ENCODE measurements at places on chromosomes 7 and 10.

DNA sequence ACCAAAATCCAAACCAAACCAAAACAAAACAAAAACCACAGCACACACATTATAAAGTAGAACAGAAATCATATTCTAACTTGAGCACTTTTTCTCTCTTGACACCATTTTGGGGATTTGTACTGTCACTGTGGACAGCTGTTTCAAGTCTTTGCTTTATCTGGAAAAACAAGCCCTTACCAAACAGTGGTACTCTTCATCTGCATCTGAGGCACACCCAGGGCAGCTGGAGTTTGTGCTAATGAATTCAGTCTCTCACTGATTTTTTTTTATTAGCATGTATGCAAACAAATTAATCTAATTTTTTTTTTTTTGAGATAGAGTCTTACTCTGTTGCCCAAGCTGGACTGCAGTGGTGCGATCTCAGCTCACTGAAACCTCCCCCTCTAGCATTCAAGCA lies 171.4 kb downstream of the RAPGEF5 start:
- no peak for DNase-seq

DNA sequence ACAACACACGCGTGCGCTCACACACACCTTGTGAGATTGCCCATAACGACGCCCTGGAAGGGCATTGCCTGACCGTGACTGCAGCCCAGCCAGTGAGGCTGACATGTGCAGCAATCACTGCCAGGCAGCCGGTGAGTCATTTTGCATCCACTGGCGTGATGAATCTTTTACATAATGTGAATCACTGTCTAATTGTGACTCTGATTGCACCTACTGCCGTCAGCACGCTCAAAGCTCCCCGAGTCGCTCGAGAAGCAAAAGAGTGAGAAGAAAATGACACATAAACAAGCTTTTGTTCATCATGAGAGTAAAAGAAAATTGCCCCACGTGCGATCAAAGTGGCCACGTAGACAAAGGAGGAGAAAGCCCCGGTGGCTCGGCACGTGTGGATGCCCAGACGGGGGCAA lies 117.4 kb upstream of the PFKP start:
- DNase-seq = no peak

GRCh38 chr10:97517778-97518300 lies 19.1 kb downstream of the UBTD1 start:
- no peak for DNase-seq

GRCh38 chr7:30434140-30434799 lies 44.3 kb downstream of the NOD1 start:
- no peak for DNase-seq

DNA sequence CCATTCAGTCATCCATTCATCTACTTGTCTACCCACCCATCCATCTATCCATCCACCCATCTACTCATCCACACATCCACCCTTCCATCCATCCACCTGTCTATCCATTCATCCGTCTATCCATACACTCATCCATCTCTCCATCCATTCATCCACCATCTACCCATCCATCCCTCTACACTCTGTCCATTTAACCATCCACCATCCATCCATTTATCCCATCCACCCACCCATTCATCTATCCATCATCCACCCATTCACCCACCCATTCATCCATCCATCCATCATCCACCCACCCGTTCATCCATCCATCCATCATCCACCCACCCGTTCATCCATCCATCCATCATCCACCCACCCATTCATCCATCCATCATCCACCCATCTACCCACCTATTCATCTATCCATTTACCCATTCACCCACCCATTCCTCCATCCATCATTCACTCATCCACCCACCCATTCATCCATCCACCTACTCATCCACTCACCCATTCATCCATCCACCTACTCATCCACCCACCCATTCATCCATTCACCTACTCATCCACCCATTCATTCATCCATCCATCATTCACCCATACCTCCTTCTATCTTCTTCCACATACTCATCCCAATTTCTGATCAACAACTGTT lies 39.3 kb upstream of the ELFN1 start:
- DNase-seq = no peak

DNA sequence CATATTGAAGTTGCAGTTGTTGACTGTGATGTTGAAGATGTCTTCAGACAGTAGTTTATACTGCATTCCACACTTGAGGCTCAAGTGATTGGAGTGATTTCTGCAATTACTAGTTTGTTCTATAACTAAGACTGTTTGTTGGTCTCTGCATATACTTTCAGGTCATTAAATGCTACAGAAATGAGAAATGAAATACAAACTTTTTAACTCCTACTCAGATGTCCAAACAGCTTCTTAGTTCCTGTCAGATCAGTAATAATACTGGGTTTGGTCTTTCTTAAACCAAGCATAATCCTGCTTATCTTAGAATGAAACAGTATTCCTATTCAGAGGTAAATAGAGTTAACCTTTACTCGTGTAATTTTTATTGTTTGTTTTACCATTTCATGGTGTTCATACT lies 115.9 kb downstream of the CCNY start:
- DNase-seq = no peak

DNA sequence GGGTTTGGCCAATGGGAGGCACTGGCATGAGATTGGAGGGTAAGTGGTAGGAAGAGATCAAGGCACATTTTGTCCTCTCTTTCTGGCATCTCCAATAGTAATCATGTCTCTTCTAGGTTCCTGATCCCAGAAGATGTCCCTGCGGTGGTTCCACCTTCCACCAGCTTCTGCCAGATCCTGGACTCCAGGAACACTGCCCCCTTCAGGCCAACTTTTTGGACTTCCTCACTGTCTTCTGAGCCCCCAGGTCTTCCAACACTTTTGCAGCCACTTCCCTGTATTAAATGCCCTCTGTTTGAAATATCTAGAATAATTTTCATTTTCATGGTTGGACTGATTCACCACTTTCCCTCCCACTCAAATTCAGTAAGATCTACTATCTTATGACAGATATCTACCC lies 60.9 kb downstream of the BAMBI start:
- no peak for DNase-seq

- no peak for DNase-seq
These were observed 83.4 kb upstream of the ODAD2 start for GRCh38 chr10:28082316-28082715.

- DNase-seq = no peak
These were observed 350.4 kb downstream of the DNAJB6 start for GRCh38 chr7:157687158-157687557.

- no peak for DNase-seq
These were observed 18.8 kb upstream of the MINDY3 start for GRCh38 chr10:15879058-15879457.

DNA sequence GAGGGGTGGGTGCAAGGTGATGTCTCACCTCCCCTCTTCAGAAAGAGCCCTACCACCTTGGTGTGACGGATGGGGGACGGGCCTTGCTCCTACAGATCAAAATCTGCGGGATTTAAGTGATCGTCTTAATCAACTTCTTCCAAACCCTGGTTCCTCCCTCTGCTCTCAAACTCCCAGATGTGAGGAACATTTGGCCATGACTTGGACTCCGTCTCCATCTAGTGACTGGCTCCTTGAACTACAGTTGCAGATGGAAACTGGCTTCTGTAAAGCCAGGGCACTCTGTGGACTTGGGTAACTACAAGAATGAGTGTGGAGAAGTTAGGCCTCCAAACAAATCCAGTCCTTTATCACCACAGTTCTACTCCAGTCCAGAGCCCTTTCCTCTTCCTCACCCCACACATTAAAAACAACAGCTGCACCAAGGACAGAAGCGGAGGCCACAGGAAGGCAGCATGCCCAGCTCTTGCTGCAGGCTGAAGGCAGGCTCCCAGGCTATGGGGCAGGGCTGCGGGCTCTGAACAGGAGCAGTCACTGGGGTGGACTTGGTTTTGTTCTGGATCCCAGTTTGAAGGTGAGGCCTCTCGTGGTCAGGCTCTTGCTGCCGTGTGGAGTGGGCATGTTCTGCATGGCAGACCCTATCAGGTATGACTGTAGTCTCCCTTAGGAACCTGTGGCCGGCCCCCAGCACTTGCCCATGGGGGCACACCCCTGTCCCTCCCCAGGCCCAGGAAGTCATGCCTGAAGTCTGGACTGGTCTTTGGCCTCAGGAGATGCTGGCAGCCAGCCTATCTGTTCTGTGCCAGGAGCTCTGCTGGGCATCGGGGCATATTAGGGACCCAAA lies 79.4 kb downstream of the VWC2 start:
- DNase-seq = no peak

GRCh38 chr10:15158972-15159371 lies 9.5 kb downstream of the NMT2 start:
- no peak for DNase-seq

DNA sequence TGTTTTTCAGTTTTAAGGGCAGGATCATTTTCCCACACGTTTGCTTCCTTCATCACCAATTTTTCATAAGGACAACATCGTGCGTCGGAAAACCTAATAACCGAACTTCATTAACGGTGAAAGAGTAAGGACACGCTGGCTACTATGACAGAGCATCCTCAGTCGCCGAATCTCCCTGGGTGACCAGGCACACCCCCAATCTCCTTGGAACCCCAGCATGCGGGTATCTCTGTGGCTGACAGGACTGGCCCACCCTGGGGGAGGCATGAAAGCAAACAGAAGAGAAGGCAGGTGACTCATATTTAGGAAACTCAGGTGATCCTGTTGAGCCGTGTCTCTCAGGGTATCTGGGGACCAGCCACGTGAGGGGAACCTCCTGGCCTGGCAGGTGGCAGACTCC lies 134.2 kb downstream of the DIP2C start:
- no peak for DNase-seq

GRCh38 chr7:103752995-103753394 lies 236.5 kb downstream of the RELN start:
- no peak for DNase-seq

- no peak for DNase-seq
These were observed 260.9 kb upstream of the BMPER start for GRCh38 chr7:33644489-33644888.

DNA sequence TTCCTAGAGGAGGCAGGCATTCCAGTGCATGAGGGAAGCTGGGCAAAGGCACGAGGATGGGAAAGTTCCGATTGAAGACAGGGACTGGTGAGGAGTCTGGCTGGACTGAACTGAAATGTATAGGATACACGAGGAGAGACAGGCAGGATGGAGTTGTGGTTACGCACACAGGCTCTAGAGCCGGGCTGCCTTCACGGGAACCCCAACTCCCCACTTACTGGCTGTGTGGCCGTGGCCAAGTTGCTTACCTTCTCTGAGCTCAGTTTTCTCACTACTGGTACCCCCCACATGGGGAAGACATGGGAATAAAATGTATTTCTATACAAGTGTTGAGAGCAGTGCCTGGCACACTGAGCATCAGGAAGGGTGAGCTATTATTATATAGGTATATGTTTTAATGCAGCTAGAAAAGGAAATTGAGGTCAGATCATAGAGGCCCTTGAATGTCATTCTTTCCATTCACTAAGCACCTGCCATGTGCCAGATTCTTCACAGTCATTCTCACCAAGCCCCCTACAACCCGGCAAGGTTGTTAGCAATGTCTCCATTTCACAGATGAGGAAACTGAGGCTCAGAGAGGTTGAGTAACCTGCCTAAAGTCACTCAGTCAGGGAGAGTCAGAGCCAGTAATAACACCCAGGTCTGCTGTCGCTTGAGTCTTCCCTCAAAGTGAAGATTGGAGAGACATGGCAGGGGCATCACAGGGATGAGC lies 9.7 kb downstream of the CHST3 start:
- DNase-seq = no peak

- no peak for DNase-seq
These were observed 17.0 kb upstream of the TBL2 start for GRCh38 chr7:73595358-73595757.

DNA sequence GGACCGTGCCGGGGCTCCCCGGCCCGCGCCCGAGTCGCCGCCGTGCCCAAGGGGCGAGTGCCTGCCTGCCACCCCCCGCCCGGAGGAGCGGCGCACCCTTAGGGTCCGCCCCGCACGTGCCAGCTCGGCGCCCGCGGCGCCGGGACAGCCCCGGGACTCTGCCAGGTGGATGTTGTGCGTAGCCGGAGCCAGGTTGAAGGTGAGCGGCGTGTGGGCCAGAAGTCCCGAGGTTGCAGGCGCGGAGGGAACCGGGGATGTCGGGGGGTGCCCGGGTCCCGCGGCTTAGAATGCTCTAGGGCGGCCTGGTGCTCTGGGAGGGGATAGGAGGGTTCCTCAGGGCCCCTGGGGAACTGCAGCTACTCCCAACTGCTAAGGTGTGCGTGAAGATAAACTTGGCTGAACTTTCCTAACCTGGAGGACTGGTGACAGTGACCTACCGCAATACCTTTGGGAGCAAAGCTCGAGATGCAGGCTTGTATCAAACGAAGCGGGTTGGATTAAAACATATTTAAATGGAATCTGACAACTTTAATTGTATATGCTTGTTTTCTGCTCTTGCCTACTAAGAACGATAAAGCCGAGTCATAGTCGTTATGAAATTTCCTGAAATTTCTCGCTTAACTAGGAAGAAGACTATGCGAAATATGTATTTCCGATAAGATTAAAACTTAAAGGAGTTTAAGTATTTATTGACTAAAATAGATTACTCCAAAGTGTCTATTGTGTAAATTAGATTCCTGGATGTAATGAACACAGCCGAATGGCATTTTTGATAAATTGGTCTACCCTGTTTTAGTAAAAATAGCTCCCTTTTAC lies at the start of gene CUX1:
Gene CUX1, plus strand, starts transcription at position 156 of the 816 bp plus-strand sequence. Its CDS starts 14 bp downstream, at position 170.
- DNase-seq = peak; percentile 12

DNA sequence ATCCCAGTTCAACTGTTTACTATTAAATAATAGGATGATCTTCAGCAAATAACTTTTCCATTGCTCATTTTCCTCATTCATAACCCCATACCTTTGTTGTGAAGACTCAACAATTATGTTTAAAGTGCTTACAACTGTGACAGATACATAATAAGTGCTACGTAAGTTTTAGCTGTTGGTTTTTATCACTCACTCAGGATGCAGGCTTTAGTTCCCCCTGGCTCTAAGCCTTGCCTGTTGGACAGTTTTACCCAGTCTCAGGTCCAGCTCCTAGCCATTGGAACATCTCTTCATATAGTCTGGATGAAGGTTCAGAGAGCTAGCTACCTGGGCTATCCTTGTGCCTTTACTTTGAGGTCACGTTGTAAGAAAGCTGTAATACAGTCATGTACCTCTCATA lies 353.2 kb downstream of the CRPPA start:
- DNase-seq = no peak

GRCh38 chr7:68770649-68771048 lies 827.6 kb upstream of the AUTS2 start:
- no peak for DNase-seq

GRCh38 chr10:58574058-58574457 lies 61.4 kb downstream of the BICC1 start:
- DNase-seq = no peak

DNA sequence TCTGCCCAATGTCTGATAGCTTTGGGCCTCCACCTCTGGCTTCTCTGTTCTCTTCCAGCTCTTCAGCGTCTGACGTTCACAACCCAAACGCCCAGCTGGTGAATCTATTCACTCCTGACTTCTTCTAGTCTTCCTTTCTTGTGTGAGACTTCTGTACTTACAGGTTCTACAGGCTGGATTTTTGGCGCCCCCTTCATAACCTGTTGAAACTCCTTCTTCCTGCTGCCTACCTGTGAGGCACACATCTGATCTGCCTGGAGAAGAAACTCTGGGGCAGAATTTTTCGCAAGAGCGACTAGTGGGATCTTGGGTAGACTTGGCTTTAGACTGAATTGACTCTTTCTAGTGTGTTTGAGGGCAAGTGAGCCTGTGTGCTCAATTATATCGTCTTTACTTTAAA lies 249.3 kb downstream of the REEP3 start:
- DNase-seq = no peak

Data from effector memory CD8-positive, alpha-beta T cell (primary cell).